ENCODE measurements at places on chromosomes 7 and 10.

DNA sequence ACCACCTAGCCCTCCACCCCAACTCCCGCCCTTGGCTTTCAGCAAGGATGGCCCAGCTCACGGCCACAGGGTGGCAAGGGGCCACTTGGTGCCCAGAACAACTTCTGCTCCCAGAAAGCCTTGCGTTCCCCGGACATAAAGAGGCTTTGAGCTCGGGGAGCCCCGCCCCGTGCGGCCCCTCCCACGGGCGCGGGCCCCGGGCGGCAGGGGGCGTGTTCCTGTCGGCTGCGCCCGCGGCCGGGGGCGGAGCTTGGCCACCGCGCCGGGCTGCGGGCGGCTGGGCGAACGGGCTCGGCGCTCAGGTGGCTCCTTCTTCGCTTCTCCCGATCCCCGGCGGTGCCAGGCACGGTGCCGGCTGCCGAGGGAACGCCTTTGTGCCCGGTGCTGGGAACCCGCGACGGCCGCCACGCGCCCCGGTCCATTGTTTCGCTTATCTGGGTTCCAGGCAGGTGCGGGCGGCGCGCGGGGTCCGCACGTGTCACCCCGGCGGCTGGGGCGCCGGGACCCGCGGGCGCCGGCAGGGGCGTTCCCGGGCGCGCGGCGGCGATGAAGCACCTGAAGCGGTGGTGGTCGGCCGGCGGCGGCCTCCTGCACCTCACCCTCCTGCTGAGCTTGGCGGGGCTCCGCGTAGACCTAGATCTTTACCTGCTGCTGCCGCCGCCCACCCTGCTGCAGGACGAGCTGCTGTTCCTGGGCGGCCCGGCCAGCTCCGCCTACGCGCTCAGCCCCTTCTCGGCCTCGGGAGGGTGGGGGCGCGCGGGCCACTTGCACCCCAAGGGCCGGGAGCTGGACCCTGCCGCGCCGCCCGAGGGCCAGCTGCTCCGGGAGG lies at the start of gene NFE2L3:
TSS of gene NFE2L3 (plus strand) at position 246 of the 829 bp plus-strand sequence. CDS start at position 547, 301 bp downstream.
- DNase-seq: peak; percentile 61

DNA sequence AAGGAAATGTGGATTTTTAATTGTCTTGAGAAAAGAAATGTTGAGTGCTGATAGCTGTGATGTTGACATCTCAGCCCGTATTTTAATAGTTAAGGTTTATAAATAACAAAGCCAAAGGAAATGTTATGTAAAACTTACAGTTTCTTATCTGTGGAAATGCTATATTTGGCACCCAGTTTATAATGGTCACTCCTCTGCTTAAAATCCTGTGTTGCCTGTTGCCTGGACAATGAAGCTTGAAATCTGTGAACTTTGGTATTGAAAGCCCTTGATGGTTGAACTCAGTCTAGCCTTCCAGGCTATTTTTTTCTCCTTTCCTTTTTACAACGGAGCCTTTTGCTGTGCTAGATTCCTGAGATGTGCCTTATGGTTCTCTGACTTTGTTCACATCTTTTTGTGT lies 46.5 kb downstream of the MCU start:
- DNase-seq: peak; percentile 78

DNA sequence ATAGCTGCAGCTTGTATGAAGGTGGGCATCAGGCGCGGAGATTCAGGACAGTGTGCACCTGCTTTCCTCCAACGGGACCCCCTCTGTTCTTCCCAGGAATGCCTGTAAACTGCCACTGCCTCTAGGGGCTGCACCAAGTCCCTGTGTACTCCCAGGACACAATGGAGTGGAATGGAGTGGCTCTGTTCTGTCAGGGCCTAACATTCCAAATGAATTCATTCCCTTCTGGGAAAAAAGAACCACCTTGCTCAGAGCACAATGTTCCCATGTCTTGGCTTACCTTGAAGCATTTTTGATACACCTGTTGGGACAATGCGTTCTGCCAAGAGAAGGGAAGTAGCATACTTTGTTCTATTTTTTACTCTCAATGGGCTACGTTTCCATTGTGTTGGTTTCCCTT lies 339.4 kb downstream of the FRMD4A start:
- no peak for DNase-seq

GRCh38 chr10:96608805-96609204 lies 22.0 kb upstream of the TM9SF3 start:
- DNase-seq: no peak

DNA sequence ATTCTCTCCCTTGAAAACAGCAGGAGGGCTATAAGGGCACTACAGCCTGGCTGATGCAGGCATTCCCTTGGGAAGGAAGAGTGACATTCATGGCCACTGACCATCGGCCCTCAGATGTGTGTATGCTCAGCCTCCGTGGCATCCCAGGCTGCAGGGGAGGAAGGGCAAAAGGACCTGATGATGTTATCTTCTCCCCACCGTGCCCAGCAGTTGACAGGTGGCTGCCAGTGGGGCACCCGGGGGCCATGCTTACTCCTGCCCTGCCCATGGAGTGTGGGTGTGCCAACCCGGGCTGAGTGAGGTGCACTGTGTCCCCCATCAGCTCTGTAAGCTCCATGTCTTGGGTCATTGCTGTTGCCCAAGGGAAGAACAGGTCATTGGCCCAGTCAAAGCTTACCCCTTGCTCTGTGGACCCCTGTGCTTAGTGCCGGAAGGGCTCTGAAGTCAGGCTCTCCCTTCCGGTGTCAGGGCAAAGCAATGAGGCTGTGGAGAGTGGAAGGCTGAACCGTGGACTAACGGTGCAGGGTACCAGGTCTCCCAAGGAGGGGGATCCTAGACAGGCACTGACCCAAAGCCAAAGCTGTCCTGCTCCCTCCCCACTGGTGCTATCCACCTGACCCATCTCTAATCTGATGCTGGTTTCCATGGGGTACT lies 92.2 kb downstream of the CCDC3 start:
- no peak for DNase-seq

- no peak for DNase-seq
These were observed 18.6 kb downstream of the KCP start for GRCh38 chr7:128891942-128892269.
